ENCODE measurements at places on chromosomes 11 and 22.
A peak's percentile ranks its signal among the peaks of the same experiment; 100 is the strongest.

GRCh38 chr11:79441461-79441875, 638 bp upstream of the TENM4 start:
- DNase-seq = peak; percentile 34

DNA sequence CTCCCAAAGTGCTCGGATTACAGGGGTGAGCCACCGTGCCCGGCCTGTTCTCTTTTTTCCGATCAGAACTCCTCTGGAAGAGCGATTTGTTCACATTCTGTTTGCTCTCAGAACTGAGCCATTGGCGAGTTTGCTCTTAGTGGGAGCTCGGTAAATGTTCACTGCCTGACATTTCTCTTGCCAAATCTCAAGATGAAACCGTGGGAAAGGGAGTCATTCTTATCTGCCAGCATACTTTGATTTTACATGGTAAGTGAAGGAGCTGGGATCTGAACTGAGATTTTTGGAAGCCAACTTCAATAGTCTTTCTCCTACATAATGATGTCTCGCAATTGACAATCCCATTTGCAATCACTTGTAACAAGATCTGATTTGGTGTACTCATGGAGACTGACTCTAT, 445.8 kb upstream of the ISX start:
- no peak for DNase-seq

DNA sequence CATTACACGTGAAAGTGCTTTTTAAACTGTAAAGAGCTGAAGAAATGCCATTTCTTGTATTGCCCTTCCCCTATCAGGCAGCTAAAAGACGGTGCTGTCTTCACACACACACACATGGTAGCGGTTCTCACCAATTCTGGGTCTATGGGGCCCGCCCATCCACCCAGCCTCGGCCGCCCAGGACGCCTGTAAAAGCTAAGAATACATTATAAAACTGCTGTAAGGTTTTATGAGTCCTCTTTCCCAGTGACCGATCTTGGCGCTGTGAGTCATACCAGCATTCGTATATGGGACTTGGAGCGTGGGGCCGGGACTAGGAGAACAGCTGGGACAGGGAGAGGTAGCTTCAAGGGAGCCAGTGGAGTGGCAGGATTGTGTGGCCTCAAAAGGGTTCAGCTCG, 149.7 kb upstream of the CADM1 start:
- DNase-seq = no peak

DNA sequence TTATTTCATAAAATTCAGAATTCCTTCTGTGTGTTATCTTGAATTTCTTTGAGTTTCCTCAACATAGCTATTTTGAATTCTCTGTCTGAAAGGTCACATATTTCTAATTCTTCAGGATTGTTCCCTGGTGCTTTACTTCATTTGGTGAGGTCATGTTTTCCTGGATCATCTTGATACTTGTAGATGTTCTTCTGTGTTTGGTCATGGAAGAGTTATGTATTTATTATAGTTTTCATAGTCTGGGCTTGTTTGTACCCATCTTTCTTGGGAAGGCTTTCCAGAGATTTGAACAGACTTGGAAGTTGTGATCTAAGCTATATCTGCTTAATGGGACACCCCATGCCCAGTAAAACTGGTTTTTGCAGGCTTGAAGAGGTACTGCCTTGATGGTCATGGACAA, 149.6 kb downstream of the METTL15 start:
- DNase-seq = no peak

GRCh38 chr11:57977709-57978108, 46.0 kb upstream of the OR9Q1 start:
- no peak for DNase-seq

DNA sequence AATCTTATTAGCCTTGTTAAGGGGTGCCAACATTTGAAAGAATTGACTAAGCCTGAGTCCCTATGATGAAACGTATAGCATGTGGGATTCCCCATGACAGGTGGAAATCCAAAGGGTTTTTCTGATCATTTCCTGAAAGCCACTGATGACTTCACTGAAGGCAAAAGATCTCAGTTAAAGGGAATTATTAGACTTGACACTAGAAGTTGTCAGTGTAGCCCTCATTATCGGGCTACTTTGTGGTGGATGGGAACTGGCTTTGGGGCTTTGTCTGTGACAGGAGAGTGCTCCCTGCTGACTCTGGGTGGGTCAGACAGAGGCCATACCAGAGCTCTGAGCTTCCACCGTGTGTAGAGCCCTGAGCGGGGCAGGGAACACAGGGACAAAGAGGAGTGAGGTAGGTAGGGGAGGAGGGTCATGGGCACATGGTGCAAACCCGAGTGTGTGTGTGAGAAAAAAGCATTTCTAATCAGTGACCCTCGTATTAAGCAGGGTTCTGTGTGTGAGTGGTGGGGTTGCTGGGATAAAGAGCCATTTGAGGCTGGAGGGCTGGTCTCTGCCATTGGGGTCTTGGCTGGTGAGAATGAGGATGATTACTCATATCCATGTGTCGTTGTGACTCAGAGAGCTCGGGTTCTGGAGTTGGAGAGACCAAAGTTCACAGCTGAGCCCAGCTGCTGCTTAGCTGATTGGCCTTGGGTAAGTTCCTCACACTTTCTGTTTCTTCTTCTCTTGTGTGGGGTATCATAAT, 101.1 kb downstream of the GRIK4 start:
- DNase-seq = peak; percentile 59

- DNase-seq = peak; percentile 54
Observed at GRCh38 chr11:110199184-110199981, 97.0 kb downstream of the RDX start.

- no peak for DNase-seq
Observed at GRCh38 chr11:73257342-73258103, 14.6 kb upstream of the P2RY6 start.

- peak; percentile 45 for DNase-seq
Observed at GRCh38 chr11:1750840-1751530, 590 bp upstream of the IFITM10 start.

GRCh38 chr22:27865496-27865895, 53.6 kb downstream of the PITPNB start:
- peak; percentile 19 for DNase-seq

GRCh38 chr22:19169002-19169946, 9.3 kb downstream of the SLC25A1 start:
- DNase-seq = no peak

GRCh38 chr11:75369560-75370255, 18.2 kb upstream of the ARRB1 start:
- peak; percentile 91 for DNase-seq

DNA sequence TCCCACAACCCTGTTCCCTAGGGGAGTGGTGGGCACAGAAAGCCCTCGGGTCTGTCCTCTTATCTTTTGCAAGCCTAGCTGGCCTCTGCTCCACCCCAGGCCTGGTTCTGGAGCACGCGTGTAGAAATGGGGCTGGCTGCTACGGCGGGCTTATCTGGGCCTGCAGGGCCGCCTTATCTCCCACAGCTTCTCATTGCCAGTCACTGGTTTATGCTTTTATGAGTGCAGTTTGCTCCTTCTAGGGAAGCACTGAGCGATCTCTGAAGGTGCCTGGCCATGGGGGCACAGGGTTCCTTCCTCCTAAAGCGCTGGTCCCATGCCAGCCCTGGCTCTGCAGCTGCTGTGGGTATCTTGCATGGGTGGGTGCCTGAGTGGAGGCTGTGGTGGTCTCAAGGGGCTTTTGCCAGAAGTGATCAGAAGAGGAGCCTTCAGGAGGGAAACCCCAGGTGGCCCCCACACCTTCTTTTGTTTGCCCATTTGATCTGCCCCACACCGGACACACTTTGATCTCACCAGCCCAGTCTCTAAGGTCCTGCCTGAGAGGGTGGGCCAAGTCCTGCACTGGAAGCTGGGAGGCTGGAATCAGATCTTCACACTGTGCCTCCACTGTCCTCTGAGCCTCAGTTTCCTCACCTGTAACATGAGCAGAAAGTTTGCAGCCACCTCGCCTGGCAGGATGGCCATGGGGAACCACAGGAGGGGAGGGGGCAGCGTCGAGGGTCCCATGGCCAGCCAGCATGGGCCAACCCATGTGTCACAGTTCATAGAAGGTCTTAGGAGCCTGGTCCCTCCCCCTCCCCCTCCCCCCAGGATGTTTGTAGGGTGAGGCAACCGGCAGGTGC, 86.6 kb upstream of the FGF3 start:
- no peak for DNase-seq

GRCh38 chr11:66842896-66843775, at the start of gene RCE1:
Gene RCE1 (plus strand): TSS chr11:66843441. CDS start chr11:66843456, 15 bp downstream.
- peak; percentile 97 for DNase-seq

- no peak for DNase-seq
Observed at GRCh38 chr11:45336136-45336535, 50.0 kb upstream of the SYT13 start.

DNA sequence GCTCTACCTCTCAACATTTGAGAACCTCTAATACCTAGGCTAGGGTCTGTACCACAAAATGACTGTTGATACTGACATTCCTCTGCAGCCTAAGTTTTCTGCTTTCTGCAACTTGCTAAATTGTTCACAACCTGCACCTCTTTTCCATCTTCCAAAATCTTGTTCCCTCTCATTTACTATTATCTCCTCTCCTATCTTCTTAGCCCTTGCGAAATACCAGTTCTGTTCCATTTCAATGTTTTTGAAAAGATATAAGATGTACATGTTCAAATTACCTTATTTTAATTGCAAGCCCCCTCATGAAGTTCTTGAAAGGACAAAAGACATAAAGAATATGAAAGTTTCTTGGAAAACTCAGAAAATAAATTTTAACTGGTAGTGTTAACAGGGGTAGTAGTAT, 72.3 kb downstream of the FAM168A start:
- no peak for DNase-seq

DNA sequence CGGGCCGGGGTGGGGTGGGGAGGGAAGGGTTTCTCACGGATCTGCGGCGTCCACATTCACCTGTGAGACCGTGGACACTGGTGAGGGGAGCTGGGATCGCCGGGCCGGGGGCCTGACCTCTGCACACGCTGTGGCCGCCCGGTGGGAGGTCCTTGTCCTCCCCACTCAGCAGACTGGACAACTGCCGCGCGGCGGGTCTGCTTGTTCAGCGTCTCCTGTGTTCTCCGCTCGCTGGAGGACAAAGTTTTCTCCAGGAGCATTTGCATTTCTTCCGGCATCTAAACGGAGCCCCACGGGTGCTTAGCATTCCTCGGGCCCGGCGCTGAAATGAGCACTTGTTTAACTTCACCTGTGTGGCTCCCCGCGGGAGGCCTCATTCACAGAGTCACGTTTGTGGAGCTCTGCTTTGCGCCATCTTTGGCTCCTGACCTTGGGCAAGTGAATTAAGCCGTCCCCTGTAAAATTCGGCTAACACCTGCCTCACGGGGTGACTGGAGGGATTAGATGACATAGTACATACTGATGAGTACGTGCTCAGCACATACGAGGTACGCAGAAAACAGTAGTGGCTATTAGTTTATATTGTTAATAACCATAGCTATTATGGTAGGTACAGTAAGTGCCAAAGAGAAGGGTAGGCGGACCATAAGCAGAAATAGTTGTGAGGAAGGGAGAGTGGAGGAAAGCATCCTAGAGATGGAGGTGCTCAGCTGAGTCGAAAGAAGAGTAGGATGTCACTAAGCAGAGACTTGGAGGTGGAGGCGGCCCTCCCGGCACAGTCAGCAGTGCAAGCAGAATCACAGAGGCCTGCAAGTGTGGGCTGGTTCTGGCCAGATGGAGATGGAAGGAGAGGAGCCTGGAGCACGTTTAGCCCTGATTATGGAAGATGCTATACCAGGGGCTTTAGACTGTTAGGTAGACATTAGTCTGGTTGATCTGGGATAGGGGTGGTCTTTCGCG, 885 bp downstream of the TRMU start:
- peak; percentile 41 for DNase-seq

GRCh38 chr11:36945384-36945783, 347.3 kb upstream of the RAG2 start:
- peak; percentile 6 for DNase-seq

DNA sequence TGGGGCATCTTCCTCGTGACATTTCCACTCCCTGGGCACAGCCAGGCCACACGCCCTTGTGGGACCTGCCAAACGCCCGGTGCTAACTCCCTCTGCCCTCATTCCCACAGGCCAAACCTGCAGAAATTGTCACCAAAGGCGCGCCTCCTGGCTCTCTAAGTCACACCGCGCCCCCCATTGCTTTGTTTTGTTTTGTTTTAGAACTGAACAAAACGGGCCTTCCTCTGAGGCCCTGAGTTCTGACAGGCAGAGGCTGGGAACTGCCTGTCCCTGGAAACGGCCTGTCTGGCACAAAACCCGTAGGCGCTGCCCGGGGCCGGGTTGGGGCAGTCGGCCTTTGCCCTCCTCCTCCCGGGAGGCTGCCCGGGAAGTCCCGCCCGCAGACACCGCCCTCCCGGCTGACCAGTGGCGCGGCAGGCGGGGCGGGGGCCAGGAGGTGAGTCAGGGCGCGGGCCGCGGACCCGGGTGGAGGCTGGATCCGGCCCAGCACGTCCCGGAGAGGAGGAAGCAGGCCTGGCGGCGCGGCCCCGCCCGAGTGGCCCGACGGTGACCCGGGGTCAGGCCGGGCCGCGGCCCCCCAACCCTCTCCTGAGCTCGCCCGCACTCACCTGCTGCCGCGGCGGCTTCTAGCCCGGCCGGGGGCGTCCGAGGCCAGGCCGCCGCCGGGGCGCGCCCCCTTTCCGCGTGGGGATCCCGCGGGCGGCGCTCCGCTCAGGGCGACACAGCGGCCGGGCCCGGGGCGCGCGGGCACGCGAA, 465 bp downstream of the SUN2 start:
- peak; percentile 98 for DNase-seq

GRCh38 chr22:35452351-35452781, 52.4 kb downstream of the MCM5 start:
- no peak for DNase-seq

- DNase-seq = no peak
Observed at GRCh38 chr11:120293038-120293800, 31.9 kb upstream of the TLCD5 start.

- peak; percentile 94 for DNase-seq
Observed at GRCh38 chr11:1772270-1773130, 8.8 kb upstream of the CTSD start.

DNA sequence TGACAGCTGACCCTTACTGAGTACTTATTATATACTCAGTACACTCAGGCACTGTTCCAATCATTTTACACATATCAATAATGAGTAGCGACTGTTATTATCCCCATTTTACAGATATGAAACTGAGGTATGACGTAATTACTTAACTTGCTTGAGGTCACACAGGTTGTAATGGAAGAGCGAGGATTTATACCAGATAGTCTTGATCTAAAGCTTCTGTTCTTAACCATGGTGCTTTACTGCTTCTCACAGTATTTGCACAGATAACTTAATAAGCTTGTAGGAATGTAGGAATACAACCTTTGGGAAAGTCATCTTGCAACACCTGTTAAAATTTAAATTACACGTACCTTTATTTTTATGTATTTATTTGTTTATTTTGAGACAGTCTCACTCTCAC, 31.7 kb upstream of the TMEM135 start:
- DNase-seq = no peak

GRCh38 chr11:116478669-116479668, 293.8 kb downstream of the BUD13 start:
- no peak for DNase-seq

- no peak for DNase-seq
Observed at GRCh38 chr11:102802341-102802740, 4.4 kb upstream of the MMP1 start.

DNA sequence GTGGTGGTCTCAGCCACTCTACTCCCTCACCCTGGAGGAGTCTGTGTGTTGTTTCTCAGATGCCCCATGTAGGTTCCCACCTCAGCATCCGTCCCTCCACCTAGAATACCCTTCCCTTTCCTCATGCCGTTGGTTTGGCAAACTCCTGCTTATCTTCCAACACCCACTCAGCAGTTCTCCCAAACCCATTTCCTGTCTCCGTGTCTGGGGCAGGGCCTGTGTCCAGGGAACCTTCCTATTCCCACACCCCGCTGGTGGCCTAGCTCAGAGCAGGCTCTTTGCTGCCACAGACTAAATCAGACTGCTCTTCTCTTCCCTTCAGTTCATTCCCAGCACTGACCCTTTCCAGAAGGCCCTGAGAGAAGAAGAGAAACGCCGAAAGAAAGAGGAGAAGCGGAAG, 7.5 kb upstream of the SREBF2 start:
- DNase-seq = no peak

- no peak for DNase-seq
Observed at GRCh38 chr11:20372081-20372626, 8.6 kb downstream of the HTATIP2 start.
